ENCODE measurements at places on chromosomes 5 and 9.

- no peak for DNase-seq
These were observed 160.0 kb downstream of the CCDC192 start for GRCh38 chr5:127863161-127863560.

DNA sequence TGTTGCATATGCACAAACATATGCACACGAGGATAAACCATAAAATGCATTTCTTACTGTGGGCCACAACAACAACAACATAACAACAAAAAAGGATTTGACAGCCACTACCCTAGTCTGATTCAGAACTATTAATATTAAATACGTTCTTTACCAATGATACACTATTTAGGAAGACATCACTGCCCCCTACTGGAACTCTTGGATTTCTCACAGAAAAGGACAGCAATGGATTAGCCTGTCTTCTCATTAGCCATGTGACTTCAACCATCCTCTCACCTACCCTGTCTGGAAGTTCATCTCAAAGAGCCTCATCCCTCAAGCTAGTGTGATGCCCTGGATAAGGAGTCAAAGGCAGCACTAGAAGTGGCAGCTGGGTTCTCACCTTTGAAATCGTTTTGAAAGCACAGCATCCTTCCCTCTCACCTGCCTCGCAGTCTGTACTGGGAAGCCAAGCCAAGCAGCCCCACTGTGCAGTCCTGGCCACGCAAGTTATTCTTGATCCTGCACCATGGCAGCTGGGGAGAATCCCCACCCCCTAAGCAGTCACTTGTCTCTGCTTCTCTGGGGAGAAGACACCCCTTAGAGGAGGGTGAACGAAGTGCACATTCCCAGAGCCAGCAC is 64.6 kb downstream of the SH3TC2 start:
- DNase-seq = no peak

GRCh38 chr5:180598797-180599589 is 7.7 kb upstream of the SCGB3A1 start:
- peak; percentile 11 for DNase-seq

- DNase-seq = peak; percentile 48
These were observed 554 bp downstream of the JAK2 start for GRCh38 chr9:4985386-4986266.

GRCh38 chr9:126536131-126536530 is 77.6 kb upstream of the LMX1B start:
- DNase-seq = no peak

DNA sequence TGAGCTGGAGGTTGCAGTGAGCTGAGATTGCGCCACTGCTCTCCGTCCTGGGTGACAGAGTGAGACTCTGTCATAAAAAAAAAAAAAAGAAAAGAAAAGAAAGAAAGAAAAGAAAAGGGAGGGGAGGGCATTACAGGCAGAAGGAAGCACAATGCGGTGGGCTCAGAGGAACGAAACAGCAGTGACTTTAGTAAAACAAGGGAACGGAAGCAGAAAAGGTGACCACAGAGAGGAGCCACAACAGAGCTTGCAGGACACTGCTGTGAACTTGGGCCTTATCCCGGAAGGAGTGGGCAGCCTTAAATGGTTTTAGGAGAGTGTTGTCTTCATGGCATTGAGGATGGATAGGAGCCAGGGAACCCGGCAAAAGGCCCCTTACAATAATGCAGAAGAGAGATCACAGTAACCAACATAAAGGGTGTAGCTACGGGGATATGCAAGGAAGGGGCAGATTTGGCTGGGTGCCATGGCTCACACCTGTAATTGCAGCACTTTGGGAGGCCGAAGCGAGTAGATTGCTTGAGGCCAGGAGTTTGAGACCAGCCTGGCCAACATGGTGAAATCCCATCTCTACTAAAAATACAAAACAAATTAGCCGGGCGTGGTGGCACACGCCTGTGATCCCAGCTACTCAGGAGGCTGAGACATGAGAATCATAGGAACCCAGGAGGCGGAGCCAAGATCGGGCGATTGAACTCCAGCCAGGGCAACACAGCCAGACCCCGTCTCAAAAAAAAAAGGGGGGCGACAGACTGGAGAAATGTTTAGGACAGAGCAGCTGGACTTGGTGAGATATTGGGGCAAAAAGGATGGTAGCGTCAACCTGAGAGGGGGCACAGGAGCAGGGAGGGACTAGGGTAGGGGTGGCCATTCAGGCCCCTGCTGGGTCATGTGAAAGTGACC is 83.9 kb upstream of the ZBTB43 start:
- peak; percentile 48 for DNase-seq

- no peak for DNase-seq
These were observed 83.2 kb upstream of the LIFR start for GRCh38 chr5:38639377-38640358.

GRCh38 chr9:77999231-77999631 is 32.4 kb downstream of the GNAQ start:
- no peak for DNase-seq

GRCh38 chr5:65390208-65390607 is 91.5 kb downstream of the ADAMTS6 start:
- DNase-seq = no peak

DNA sequence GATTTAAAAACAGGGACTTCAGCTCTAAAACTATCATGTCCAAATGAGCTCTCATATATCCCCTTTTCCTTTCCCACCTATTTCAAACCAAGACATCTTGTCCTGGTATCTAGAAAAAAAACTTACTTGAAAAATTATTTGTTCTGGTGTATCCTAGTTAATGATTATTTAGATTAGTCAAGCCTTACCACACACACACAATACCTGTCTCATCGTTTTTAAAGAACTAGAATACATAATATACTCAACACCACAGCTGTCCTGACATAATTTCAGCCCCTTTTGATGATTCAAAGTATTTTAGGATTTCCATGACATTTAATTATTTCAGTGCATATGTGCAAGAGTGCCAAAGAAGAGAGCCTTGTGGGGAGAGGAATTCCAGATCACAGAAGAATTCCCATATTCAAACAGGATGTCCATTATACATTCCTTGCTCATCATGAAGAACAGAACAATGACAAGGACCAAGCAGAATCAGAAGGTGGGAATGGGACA is 233.7 kb downstream of the SMARCA2 start:
- no peak for DNase-seq

DNA sequence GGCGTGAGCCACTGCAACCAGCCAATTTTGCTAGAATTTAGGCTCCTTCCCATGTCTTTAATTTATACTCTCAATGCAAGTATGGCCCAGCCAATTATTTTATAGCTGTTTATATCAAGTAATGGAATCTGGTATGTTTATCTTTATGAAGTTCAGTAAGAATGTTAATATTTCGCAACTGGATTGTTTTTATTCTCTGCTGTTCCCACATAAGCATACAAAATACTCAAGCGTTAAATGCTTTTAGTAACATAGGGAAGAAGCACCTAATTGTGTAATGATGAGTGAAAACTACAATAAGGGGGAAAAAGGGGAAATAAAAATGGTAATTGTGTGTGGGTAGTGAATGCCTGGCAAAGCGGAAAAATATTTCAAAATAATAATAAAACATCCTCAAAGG is 21.3 kb downstream of the PWWP2A start:
- DNase-seq = no peak

DNA sequence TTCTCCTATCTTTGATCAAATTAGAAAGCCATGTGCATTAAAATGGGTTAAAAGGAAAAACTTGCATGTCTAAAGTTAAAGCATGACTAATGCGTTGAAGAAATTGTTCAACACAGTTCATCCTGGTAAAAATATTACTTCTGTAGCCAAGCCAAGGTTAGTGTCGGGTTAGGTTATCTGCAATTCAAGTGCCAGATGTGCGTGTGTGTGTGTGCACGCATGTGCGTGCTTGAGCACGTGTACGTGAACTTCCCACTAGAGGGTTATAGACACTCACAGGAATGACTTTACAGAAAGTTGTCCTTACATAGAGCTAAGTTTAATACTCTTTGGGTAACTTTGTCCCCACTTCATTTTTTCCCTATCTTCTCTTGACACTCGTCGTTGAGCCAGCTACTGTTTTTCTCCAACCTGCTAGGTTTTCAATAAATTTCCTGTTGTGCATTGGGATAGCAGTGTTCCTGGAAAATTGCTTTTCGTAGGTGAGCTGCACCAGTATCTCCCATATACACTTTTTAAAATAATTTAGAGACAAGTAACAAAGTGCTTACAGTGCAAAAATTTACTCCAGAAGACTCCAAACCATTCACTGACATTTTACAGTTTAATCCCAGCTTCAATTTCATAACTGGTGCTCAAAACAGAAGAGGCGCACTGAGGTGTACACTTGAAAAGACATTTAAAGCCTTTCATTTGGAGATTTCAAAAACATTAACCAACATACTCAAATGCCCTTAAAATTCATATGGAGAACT is 353.8 kb downstream of the NFIB start:
- DNase-seq = no peak

- DNase-seq = no peak
These were observed 166.4 kb downstream of the PIK3R1 start for GRCh38 chr5:68381909-68382308.

DNA sequence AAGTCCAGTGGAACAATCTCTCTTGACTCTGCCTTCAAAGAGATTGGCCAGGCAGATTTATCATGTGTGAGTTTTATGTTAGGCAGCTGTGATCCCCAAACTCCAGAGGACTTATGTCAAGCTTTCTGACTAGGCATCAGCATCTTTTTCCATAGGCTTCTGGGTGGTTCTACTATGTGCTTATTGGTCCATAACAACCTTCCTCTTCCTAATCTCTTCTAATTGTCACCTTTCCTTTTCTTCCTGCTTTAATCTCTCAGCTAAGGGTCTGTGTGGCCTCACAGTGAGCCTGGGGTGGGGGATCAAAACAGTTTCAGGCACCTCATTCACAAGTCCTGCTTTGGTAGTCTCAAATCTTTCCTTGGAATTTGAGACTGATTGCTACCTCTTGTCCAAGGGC is 170.9 kb upstream of the CHD1 start:
- DNase-seq = no peak

DNA sequence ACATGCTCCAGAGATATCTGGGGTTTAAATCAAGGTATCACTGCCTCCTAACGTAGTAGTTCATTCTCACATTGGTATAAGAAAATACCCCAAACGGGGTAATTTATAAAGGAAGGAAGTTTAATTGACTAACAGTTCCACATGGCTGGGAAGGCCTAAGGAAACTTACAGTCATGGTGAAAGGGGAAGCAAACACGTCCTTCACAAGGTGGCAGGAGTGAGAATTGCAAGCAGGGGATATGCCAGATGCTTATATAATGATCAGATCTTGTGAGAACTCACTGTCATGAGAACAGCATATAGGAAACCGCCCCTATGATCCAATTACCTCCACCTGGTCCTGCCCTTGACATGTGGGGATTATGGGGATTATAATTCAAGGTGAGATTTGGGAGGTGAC is 1280.2 kb upstream of the C9orf72 start:
- no peak for DNase-seq

DNA sequence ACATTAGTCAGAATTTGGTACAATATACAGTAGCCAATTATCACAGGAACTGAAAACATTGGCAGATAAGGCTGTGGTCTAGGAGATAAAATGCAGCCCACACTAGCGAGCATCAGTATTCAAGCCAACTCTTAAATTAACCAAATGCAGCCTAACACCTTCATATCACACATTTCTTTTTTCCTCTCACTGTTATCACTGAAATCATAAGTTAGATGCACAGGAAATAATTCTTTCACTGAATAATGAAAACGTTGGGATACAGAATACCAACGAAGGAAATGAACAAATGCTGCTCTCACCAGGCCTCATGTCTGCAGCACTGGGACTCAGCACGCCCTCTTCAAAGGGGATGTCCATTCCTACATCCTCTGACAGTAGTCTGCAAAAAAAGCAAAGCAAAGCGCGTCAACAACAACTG is 109.1 kb upstream of the PCA3 start:
- no peak for DNase-seq

DNA sequence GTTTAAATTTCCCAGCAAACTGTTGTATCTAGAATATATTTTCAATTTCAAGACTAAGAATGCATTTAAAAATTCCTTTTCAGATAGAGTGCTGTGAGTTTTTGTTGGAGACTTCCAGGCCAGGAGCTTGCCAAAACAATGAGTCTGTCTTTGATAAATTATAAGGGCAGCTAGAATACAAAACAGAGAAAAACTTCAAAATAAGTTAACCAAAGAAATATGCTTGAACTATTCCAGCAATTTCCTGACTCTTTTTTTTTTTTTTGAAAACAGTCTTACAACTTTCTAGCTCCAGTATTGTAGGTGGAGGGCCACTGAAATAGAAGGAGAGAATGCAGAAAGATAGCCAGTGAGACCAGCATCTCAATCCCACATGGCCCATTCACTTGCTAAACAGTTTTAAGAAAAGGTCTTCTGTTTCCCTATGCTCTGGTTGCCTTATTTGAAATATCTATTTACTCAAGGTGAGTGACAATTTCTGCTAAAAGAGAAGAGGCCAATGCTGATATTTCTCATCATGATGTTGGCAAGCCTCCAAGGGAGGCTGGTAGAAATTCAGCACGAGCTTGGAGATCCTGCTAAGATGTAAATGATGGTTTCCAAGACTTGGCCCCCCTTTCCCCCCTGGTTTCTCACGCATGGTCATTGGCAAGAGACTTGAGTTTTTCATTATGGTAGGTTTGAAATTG is 103.2 kb downstream of the USP20 start:
- DNase-seq = no peak

DNA sequence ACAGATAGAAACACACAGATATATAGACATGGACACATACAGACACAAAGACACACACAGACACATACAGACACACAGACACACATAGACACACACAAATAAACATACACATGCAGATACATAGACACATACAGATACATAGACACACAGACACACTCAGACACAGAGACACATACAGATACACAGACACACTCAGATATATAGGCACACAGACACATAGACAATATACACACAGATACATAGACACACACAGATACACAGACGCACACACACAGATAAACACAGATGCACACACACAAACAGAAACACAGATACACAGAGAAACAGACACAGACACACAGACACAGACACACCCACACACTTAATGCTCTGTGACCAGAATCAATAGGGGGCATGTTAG is 156.8 kb downstream of the IRX2 start:
- DNase-seq = no peak

DNA sequence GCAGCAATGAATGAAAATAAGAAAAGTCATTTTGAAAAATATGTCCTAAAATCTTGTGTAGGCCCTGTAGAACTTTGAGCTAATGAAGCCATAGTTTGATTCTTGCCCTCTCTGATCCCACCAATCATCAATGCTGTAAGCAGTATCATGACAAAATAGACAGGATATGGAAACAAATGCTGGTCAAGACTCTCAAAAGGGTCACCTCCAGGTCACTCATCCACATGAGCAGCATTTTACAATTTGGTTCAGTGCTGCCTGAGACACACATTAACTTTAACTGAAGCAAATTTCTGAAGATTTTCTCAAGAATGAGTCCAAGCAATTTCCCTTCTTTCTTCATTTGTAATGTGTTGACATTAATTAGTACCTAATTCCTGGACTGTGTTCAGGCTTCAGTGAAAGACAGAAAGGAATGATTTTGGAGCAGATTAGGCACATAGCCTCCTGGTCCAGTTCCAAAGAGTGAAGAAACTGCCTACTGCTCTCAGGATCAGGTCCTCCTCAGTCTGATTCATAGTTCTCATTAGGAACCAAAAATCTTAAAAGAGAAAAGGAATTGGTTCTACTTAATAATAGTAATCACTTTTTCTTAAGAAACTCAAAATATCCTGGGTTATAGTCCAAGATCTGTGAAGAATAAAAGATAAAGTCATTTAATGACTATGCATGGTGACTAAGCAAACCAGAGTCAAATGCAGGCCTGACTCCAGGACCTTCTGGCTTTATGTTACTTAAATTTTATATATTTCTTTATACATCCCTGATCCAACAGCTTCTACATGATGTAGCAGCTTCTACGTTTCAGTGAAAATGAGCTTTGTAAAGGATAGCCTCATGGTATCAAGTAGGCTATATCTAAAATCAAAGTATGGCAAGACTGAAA is 192.1 kb upstream of the RGMB start:
- DNase-seq = no peak

GRCh38 chr5:146620031-146620668 is 104.2 kb upstream of the GPR151 start:
- no peak for DNase-seq

Data from activated naive CD8-positive, alpha-beta T cell treated with anti-CD3 and anti-CD28 coated beads, Interleukin-2, amount 10 ng/mL, durations not matched to agents 7 days and 5 days (primary cell).